PC-3 (cell line): ENCODE measurements at places on chromosomes 4 and X. TPM values are rescaled to one million over a fixed set of nuclear protein-coding genes. Genes with fewer than 3 reads are reported as not detected.

Gene SYTL5
- total RNA-seq, result 0.04 and 0.17 TPM in 2 replicates

DNA sequence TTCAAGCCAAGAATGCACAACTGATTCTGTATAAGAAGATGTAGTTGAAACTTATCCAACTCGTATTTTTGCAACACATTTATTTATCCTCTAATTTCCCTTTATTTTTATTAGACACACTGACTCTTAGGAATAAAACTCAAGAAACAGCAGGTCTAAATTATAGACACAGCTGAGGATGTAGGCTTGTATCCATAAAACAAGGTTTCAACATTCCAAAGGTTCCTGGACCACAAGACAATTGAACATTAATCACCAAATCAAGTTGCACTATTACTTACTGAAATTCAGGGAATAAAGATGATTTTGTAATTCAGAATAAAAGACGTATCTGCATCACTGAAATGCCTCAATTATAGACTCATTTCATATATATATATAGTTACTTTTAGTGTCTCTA, 683.5 kb upstream of the GRIA3 start:
- H3K4me1 ChIP-seq, result no peaks in the 10 kb centered on the region
- no peak overlapping the region for H3K4me3 ChIP-seq
- no peak for DNase-seq
- H3K27me3 ChIP-seq, result no peaks in the 10 kb centered on the region

DNA sequence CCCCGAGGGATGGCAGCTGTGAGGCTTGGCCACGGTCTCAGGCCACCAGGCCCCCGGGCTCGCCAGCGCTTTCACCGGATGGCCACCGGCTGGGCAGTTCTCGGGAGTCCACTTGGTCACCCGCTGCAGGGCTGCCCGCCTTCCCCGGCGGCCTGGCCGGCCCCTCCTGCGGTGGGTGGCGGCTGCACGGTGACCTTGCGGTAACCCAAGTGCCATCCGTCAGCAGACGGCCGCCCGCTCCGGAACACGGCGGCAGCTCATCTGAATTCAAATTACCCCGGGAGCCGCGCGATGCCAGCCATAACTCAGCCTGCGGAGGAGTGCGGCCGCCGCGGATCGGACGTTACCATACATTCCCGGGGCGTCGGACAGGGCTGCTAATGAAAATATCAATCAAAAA, 60.7 kb downstream of the FAM53A start:
- H3K27ac ChIP-seq, result no peak overlapping the region
- H3K27me3 ChIP-seq, result no peaks in the 10 kb centered on the region
- H3K36me3 ChIP-seq, result no peaks in the 10 kb centered on the region
- H3K4me3 ChIP-seq, result no peak overlapping the region
- no peaks in the 10 kb centered on the region for H3K4me1 ChIP-seq

Gene CENPVL1
- not detected in 2 replicates for total RNA-seq

GRCh38 chr4:30744957-30745640, 24.9 kb downstream of the PCDH7 start:
- no peak overlapping the region for H3K4me3 ChIP-seq
- H3K27ac ChIP-seq, result no peak overlapping the region
- no peaks in the 10 kb centered on the region for H3K27me3 ChIP-seq
- DNase-seq, result no peak
- H3K4me1 ChIP-seq, result no peaks in the 10 kb centered on the region

Gene FGD1
- total RNA-seq, result 9.9 and 18.5 TPM in 2 replicates

- H3K4me3 ChIP-seq, result no peak overlapping the region
- peaks cover 22% of the 10 kb centered on the region; the same call in 1 of the 2 replicates for H3K36me3 ChIP-seq
- no peak for DNase-seq
- no peaks in the 10 kb centered on the region for H3K4me1 ChIP-seq
- H3K27me3 ChIP-seq, result no peaks in the 10 kb centered on the region
Measured at GRCh38 chrX:24761306-24761705, 67.6 kb downstream of the POLA1 start.

GRCh38 chrX:119783026-119783425, 8.4 kb downstream of the RPL39 start:
- H3K4me3 ChIP-seq, result no peak overlapping the region
- peaks cover 23% of the 10 kb centered on the region for H3K36me3 ChIP-seq
- no peak overlapping the region for H3K27ac ChIP-seq
- H3K27me3 ChIP-seq, result no peaks in the 10 kb centered on the region
- H3K4me1 ChIP-seq, result 0 out of 2 replicates have a peak, but pooled peaks cover 4% of the 10 kb centered on the region

- no peaks in the 10 kb centered on the region for H3K36me3 ChIP-seq
- no peaks in the 10 kb centered on the region for H3K27me3 ChIP-seq
- no peak overlapping the region for H3K4me3 ChIP-seq
- DNase-seq, result no peak
- no peaks in the 10 kb centered on the region for H3K4me1 ChIP-seq
Measured at GRCh38 chr4:133600008-133600407, 450.9 kb downstream of the PCDH10 start.

Gene NHS
- 4.9 and 5.6 TPM in 2 replicates for total RNA-seq

Gene TCP11X2
- not detected in 2 replicates for total RNA-seq

DNA sequence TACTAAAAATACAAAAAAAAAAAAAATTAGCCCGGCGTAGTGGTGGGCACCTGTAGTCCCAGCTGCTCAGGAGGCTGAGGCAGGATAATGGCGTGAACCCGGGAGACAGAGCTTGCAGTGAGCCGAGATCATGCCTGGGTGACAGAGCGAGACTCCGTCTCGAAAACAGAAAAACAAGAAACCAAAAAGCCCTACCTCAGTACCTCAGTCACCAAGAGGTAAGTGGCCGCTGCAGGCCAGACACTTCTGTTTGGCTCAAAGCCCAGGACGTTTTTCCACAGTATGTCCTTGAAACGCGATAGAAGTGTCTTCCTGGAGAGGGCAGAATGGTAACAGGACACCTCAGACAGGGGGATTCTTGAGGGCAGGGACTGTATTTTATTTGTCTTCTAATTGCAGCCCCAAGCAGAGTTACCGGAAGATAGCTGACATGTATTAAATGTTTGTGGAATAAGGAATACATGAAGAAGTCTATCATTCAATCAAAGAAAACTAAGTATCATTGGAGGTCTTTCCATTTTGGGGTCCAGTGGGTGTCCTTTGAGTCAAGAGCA, 63.6 kb downstream of the CLNK start:
- no peak overlapping the region for H3K4me3 ChIP-seq
- no peaks in the 10 kb centered on the region for H3K27me3 ChIP-seq
- peaks cover 9% of the 10 kb centered on the region; the same call in 1 of the 2 replicates for H3K4me1 ChIP-seq
- no peak for DNase-seq
- H3K36me3 ChIP-seq, result no peaks in the 10 kb centered on the region

- H3K4me1 ChIP-seq, result no peaks in the 10 kb centered on the region
- H3K36me3 ChIP-seq, result no peaks in the 10 kb centered on the region
- H3K27ac ChIP-seq, result no peak overlapping the region
- no peak for DNase-seq
Measured at GRCh38 chr4:126427853-126428252, 1113.1 kb downstream of the FAT4 start.

DNA sequence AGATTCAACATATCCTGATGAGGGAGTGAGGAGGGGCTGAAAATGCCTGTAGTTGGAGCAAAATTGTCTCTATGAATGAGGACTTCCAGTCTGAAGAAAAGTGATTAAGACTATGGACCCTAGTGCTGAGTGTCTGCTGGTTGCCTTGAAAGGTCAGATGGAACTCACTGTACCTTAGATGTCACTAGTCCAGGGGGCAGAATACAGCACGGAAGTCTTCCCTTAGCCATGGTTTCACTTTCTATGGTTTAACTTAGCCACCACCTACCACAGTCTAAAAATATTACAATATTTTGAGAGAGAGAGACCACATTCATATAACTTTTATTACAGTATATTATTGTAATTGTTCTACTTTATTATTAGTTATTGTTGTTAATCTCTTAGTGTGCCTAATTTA, 223.1 kb downstream of the FMR1NB start:
- H3K27me3 ChIP-seq, result no peaks in the 10 kb centered on the region
- no peak for DNase-seq
- H3K4me1 ChIP-seq, result no peaks in the 10 kb centered on the region
- H3K36me3 ChIP-seq, result no peaks in the 10 kb centered on the region
- H3K27ac ChIP-seq, result no peak overlapping the region
- H3K4me3 ChIP-seq, result no peak overlapping the region

DNA sequence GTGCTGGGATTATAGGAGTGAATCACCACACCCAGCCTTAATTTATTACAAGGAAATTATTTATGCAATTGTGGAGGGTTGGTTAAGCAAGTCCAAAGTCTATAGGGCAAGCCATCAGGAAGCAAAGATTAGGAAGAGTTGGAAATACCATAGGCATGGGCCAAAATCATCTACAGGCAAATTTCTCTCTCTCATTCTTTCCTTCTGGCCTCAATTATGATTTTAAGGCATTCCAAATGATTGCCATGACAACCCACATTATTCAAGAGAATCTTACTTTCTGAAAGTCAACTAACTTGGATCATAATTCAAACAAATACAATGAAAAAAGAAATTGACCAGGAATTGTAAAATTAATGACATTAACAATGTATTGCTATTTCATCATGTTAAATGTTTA, 400.8 kb downstream of the GPM6A start:
- DNase-seq, result no peak
- H3K4me1 ChIP-seq, result peaks cover 27% of the 10 kb centered on the region
- H3K36me3 ChIP-seq, result no peaks in the 10 kb centered on the region; the same call in 1 of the 2 replicates

Gene MYOZ2
- total RNA-seq, result not detected in 2 replicates

Gene BST1
- 0.69 and 0.86 TPM in 2 replicates for total RNA-seq

Gene HS3ST1
- total RNA-seq, result 4.1 and 4.2 TPM in 2 replicates

Gene GPR143
- 0.47 and 0.52 TPM in 2 replicates for total RNA-seq
